NCI-H524 (cell line): ENCODE measurements at places on chromosomes 6 and 20.
A peak's percentile ranks its signal among the peaks of the same experiment; 100 is the strongest.

DNA sequence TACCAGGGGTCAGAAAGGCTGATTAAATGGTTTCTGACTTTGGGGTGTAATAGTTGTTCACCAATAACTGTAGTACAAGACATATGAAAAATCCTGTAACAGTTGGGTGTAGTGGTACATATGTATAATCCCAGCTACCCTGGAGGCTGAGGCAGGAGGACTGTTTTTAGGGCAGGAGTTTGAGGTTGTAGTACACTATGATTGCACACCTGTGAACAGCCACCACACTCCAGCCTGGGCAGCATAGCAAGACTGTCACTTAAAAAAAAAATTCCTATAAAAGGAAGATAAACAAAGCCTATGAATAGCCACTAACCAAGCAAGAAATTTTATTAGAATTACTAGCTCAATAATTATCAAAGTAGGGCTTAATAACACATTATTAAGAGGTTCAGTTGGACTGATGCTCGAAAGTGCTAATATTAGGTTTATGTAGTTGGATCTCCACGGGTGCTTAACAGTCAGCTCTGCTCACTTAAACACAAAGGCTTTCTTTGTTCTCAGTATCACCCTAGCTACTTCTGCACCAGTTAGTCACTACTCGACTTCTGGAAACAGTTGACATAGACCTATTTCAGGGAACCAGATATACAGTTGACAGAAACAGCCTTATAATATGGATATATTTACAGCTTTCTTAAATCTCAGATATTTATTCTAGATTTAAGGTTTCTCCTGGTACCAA lies 113.0 kb downstream of the MTFR2 start:
- DNase-seq = no peak

DNA sequence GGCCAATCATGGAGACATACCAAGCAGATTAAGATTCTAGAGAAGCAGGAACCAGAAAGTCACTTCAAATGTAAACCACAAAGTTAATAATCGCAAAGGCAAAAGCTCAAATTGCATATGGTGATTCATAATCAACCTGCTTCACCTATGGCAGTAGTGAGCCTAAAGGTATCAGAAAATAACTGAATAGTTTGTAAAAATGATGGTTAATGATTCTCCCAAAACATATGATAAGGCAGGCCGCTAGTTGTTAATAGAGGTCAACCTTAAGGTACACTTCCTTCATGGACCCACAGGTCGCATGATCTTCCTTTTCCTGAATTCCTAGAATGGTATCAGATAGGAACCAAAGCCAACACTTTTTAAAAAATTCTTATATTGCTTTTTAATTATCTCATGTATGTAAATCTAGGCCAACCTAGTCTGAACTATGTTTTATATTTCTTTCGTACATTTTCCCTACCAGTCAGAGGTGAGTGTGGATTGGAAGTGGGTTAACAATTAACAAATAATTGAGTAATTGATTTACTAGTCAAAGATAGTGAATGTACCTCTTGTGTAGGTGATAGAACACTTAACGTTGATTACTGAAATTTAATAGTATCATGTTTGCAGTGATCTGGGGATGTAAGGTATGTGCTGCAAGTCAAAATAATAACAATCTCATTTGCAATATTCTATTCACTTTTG lies 16.4 kb downstream of the TAAR2 start:
- no peak for DNase-seq

- no peak for DNase-seq
These were observed 9.1 kb downstream of the EBF4 start for GRCh38 chr20:2701671-2702081.

DNA sequence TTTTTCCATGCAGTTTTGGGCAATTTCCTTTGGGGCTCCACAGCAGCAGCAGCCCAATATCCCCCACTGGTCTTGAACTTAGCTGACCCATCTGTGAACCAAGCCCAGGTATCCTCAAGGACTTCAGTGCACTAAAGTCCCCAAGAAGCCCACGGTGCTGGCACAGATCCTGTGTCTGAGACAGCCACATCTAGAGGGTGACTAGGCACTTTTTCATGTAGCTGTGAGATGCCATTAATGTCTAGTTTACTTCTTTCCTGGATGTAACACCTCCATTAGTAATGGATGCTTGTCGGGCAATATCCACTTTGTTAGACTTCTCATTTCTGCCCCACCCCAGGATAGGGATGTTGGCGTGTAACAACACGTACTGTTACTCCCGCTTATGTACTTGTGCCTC lies 176.2 kb upstream of the PROKR2 start:
- no peak for DNase-seq

DNA sequence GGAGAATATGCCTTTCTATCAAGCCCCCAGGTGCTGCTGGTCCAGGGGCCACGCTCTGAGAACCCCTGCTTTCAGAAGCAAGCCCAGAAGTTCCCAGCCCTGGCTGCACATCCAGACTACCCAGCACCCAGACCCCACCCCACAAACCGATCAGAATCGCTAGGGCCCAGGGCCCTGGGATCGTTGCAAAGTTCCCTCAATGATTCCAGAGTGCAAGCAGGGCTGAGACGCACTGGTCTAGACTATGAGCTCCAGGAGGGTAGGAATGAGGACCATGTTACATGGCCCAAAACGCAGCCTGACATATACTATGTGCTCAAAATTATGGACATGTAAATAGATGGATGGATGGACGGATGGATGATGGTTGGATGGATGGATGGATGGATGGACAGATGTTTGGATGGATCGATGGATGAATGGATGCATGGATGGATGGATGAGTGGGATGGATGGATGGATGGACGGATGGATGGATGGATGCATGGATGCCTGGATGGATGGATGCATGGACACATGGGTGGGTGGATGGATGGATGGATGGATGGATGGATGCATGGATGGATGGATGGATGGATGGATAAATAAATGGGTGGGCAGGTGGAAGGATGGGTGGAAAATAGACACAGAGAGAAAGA lies 194.1 kb downstream of the PREX1 start:
- DNase-seq = no peak

GRCh38 chr6:138419766-138420165 lies 15.7 kb downstream of the HEBP2 start:
- DNase-seq = no peak

DNA sequence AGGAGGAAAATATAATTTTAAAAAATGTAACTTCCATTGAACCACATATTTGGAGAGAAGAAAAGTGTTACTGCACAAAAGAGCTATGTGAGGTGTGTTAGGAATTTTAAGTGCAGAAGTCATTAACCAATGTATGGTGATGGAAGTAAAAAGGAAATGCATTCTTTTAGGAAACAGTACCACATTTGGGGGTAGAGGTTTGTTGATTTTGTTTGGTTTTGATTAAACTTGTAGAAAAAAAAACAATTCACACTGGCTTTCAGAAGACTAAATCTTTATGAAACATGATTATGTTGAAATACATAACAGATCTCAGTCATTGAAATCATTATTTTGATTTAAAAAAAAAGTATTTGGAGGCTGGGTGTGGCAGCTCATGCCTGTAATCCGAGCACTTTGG lies 1287.0 kb upstream of the GJE1 start:
- no peak for DNase-seq

DNA sequence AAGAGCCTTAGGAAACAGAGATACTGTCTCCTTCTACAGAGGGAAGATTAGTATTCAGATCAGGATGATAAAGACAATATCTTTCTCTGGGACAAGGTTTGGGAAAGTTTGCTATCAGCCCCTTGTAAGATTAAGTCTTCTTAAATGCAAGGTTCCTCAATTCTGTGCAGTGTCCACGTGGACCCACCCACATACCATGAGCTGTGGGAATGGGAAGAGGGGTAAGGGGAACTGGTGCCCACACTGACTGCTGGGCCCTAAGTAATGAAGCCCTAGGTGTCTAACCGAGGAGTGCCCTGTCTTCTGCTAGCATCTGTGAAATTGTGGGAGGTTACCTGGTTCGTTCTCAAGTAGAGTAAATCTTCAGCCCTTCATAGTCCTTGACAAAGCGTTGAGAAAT lies 5.8 kb upstream of the SSTR4 start:
- no peak for DNase-seq

DNA sequence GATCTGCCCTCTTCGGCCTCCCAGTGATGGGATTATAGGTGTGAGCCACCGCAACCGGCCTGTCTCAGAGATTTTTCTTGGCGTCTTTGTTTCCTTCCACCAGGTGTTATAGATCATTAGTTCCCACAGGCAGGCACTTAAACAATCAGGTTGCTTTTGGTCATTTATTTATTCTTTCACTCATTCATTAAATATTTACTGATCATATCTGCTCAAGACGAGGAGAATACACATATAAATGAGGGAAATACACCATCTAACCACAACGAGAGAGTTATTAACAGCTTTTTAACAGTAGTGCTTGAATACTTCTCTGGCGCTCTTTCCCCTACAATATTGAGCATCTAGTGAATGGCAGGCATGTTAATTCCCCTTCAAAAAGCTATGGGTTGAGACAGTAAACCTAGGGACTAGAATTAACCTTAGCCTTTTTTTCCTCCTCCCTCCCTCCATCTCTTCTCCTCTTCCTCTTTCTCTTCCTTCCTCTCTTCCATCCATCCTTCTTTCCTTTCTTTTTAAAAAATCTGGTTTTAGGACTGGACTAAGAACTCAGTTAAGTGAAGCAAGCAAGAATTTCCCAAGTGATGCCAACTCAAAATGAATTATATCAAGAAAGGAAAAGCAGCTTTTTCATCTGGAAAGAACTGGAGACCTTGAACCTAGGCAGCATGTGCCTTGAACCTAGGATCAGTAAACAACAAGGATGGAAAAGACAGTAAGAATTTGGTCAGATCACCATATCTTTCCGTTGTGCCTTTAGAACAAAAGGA lies 41.1 kb upstream of the RFPL4B start:
- no peak for DNase-seq

GRCh38 chr6:144909753-144910285 lies 624.7 kb downstream of the UTRN start:
- DNase-seq = no peak

GRCh38 chr6:113344969-113345368 lies 512.2 kb upstream of the MARCKS start:
- DNase-seq = no peak

DNA sequence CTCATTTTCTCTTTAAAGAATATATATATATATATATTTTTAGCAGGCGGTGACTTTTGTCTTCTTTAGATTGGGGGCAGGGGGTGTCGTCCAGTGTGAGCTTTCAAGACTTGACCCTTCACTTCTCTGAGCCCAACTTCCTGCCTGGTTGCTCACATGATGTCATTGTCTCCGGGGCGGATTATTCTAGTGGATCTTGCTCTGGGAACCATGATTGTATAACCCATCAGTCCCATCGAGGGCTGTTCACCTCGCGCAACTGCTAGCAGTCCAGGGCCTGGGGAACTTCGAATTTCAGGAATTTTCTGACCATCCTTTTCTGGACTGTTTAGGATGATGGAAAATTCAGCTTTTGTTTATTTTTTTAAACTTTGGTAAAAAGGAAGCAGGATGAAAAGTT lies 1.0 kb downstream of the IGF2R start:
- DNase-seq = peak; percentile 60

DNA sequence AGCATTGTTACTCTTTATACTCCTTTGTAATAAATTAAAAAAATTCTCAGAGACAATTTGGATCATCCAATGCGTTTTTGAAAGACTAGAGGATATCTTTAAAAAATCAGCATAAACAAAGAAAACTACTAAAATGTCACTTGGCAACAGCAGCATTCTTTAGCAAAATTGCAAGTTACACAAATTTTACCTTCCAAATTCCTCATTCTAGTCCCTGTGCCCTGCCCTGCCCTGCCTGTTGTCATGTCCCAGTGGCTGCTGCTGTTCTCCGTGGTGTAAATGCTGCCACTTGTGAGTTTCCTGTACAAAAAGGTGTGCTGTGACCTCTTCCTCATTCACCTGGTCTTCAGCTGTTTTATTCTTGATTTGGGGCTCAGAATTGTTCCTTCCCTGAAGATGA lies 83.2 kb downstream of the CDC5L start:
- no peak for DNase-seq

- DNase-seq = no peak
These were observed 173.4 kb downstream of the BMP2 start for GRCh38 chr20:6940876-6941275.

- no peak for DNase-seq
These were observed 1.3 kb downstream of the C20orf202 start for GRCh38 chr20:1204576-1204975.

- DNase-seq = no peak
These were observed 17.2 kb upstream of the LRRN4 start for GRCh38 chr20:6070829-6071695.

DNA sequence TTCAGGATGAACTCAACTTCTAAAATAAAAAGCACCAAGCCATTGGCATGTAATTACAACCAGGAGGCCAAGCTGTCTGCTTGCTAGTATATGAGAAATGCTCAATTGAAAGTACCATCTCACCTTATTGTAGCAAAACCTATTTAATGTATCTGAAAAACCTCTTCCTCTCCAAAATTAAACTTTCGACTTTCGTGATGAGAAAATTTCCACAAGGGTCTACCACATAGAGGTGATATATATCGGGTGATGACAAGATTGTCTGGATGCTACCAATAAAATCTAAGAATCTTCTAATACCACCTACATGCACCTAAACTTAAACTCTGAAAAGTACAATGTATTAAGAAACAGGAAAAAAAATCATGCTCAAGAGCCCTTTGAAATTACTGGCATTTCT lies 74.2 kb downstream of the ATXN1 start:
- DNase-seq = peak; percentile 58
